ENCODE measurements at places on chromosomes 7 and 10. TPM values are rescaled to one million over a fixed set of nuclear protein-coding genes. Genes with fewer than 3 reads are reported as not detected.
A peak's percentile ranks its signal among the peaks of the same experiment; 100 is the strongest.

Gene SRGN
- 45.7 TPM for total RNA-seq

Gene CPA2
- not detected for total RNA-seq

- DNase-seq: no peak
Measured at GRCh38 chr7:87344446-87344845, 1.0 kb upstream of the CROT start.

- DNase-seq: no peak
Measured at GRCh38 chr7:138625084-138625848, 75.9 kb downstream of the SVOPL start.

DNA sequence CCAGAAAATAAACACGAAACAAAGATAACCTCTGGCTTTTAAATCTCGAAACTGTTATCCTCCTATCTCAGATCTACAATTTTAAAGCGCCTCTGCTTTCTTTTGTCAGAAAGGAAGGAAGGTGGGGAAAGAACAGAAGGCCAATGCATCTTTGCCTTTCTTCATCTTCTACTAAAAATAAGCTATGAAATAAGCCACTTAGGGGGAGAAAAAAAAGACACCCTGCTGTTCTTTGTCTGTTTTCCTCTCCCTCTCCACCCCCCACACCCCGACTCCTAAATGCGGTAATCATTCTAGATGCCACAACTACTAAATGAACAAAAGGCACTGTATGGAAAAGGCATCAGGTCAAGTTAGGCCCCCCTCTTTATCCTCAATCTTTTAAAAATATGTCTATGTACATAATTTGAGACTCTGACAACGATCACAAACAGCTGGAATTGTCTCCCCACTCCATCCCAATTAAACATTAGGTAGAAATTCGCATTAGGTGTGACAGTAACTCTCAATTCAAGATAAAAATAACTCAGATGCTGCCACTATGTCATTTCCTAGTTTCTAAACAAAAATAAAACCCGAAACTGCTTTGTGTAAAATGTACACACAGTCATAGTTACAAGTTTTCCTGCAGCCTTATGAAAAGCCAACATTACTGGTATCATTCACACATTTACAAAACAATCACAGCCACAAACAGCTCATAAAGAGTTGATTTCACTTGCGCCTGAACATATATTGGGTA lies 2.4 kb downstream of the UBE2H start:
- DNase-seq: peak; percentile 54

Gene LIPN
- total RNA-seq: not detected

- no peak for DNase-seq
Measured at GRCh38 chr7:46449743-46450142, 528.7 kb upstream of the IGFBP3 start.

DNA sequence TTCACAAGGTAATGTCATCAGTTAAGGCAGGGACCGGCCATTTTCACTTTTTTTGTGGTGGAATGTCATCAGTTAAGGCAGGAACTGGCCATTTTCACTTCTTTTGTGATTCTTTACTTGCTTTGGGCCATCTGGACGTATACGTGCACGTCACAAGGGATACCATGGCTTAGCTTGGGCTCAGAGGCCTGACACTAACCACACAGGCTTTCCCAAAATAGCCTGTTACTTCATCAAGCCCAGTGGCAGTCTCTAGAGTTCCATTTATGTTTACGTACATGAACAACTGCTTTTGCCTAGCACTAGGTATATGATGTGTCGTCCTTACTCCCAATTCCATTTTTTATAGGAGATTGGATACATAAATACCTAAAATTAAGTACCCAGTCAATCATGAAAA lies 237.9 kb downstream of the C7orf25 start:
- DNase-seq: no peak

Gene STRA8
- total RNA-seq: not detected

- DNase-seq: no peak
Measured at GRCh38 chr7:143327903-143328302, 12.0 kb downstream of the CLCN1 start.

Gene ZNF804B
- total RNA-seq: 0.28 TPM

Gene TMEM229A
- total RNA-seq: not detected

- no peak for DNase-seq
Measured at GRCh38 chr10:5045095-5045494, 41.4 kb upstream of the AKR1C2 start.

DNA sequence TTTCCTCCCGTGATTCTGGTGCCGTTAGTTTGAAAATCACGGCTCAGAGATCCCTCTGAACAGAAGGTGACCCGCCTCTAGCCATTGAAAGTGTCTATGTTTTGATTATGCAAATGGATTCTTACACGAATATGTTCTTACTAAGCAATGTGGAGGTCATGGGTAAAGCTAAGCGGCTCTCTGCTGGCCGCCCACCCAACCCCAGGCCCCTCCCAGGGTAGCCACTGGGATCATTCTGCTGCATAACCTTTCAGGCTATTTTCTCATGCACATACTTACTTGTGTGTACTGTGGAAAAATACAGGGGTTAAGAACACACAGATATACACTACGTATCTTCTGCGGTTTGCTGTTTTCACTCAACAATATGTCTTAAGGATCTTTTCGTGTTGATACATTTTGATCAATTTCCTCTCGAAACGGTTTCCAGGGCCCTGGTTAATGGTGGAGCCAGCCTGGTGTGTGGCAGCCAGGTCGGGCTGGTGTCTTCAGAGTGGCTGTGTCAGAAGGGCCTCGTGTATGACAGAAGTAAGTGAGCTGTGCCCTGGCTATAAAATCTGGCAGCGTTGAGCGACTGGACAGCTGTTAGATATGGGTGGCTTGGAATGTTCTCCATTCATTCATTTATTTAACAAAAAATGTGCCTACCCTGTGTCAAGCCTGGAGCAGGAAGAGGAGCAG lies 29.9 kb downstream of the ZNF783 start:
- no peak for DNase-seq
